ENCODE measurements at places on chromosomes 12 and 14.

- no peaks in the 10 kb centered on the region for H3K4me1 ChIP-seq
- no peak for DNase-seq
- no peak overlapping the region for H3K4me3 ChIP-seq
- H3K27me3 ChIP-seq = no peaks in the 10 kb centered on the region
Observed at GRCh38 chr12:113747017-113747416, 219.1 kb downstream of the RBM19 start.

- DNase-seq = peak; percentile 66
- H3K27me3 ChIP-seq = no peaks in the 10 kb centered on the region
- peak overlapping the region; percentile 29 for H3K27ac ChIP-seq
- no peak overlapping the region for H3K4me3 ChIP-seq
Observed at GRCh38 chr14:95314609-95315008, 5.1 kb downstream of the CLMN start.

GRCh38 chr14:82647088-82647810, 1113.6 kb upstream of the SEL1L start:
- no peaks in the 10 kb centered on the region for H3K36me3 ChIP-seq
- no peaks in the 10 kb centered on the region for H3K27me3 ChIP-seq
- H3K4me1 ChIP-seq = no peaks in the 10 kb centered on the region
- H3K27ac ChIP-seq = no peak overlapping the region

GRCh38 chr12:3655328-3655900, 97.5 kb downstream of the CRACR2A start:
- no peak overlapping the region for H3K4me3 ChIP-seq
- peak; percentile 19 for DNase-seq
- no peak overlapping the region for H3K27ac ChIP-seq
- no peaks in the 10 kb centered on the region for H3K36me3 ChIP-seq
- H3K4me1 ChIP-seq = peaks cover 3% of the 10 kb centered on the region

DNA sequence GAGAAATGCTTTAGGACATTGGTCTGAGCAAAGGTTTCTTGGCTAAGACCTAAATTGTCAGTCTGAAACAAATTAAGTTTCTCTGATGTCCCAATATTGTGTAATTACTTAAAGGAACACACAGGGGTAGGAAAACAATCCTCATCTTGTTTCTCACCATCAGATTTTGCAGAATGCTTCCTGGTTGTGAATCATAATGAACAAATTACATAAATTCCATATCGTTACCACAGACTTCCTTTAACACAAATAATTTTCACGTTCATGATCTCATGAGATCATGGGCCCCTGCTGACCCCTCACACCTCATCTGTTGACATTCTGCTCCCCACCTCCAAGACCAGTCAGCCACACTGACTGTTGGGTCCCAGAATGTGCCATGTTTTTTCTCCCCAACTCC, 194.1 kb downstream of the MON2 start:
- no peaks in the 10 kb centered on the region for H3K36me3 ChIP-seq
- H3K27ac ChIP-seq = no peak overlapping the region
- no peaks in the 10 kb centered on the region for H3K27me3 ChIP-seq
- DNase-seq = no peak
- no peak overlapping the region for H3K4me3 ChIP-seq

- H3K4me1 ChIP-seq = no peaks in the 10 kb centered on the region
- peaks cover 19% of the 10 kb centered on the region for H3K36me3 ChIP-seq
- H3K27ac ChIP-seq = no peak overlapping the region
- H3K27me3 ChIP-seq = no peaks in the 10 kb centered on the region
- DNase-seq = peak; percentile 61
- H3K4me3 ChIP-seq = no peak overlapping the region
Observed at GRCh38 chr14:103688906-103689902, 26.0 kb downstream of the XRCC3 start.

- H3K27ac ChIP-seq = peak overlapping the region; percentile 94
- H3K27me3 ChIP-seq = no peaks in the 10 kb centered on the region
- no peaks in the 10 kb centered on the region for H3K36me3 ChIP-seq
- peaks cover 15% of the 10 kb centered on the region for H3K4me1 ChIP-seq
Observed at GRCh38 chr12:57127101-57127725, 1.1 kb upstream of the LRP1 start.

- no peak overlapping the region for H3K27ac ChIP-seq
- no peak overlapping the region for H3K4me3 ChIP-seq
- DNase-seq = peak; percentile 80
- H3K36me3 ChIP-seq = no peaks in the 10 kb centered on the region
- H3K27me3 ChIP-seq = no peaks in the 10 kb centered on the region
Observed at GRCh38 chr14:80954687-80955299, 628 bp upstream of the TSHR start.

- no peak overlapping the region for H3K4me3 ChIP-seq
- no peaks in the 10 kb centered on the region for H3K36me3 ChIP-seq
- H3K27me3 ChIP-seq = no peaks in the 10 kb centered on the region
- no peak for DNase-seq
- H3K4me1 ChIP-seq = peaks cover 52% of the 10 kb centered on the region
- no peak overlapping the region for H3K27ac ChIP-seq
Observed at GRCh38 chr12:116159175-116159574, 118.3 kb downstream of the MED13L start.

- no peak overlapping the region for H3K27ac ChIP-seq
- H3K4me3 ChIP-seq = peak overlapping the region; percentile 73
- H3K27me3 ChIP-seq = no peaks in the 10 kb centered on the region
- DNase-seq = no peak
- peaks cover 14% of the 10 kb centered on the region for H3K4me1 ChIP-seq
Observed at GRCh38 chr14:104986487-104987164, 1.0 kb downstream of the CLBA1 start.

- H3K27ac ChIP-seq = no peak overlapping the region
- H3K4me1 ChIP-seq = no peaks in the 10 kb centered on the region
- H3K27me3 ChIP-seq = no peaks in the 10 kb centered on the region
Observed at GRCh38 chr14:78721756-78722480, 551.7 kb downstream of the NRXN3 start.

- DNase-seq = no peak
- H3K4me1 ChIP-seq = no peaks in the 10 kb centered on the region
- no peak overlapping the region for H3K27ac ChIP-seq
Observed at GRCh38 chr12:40618636-40619035, 73.6 kb upstream of the CNTN1 start.

DNA sequence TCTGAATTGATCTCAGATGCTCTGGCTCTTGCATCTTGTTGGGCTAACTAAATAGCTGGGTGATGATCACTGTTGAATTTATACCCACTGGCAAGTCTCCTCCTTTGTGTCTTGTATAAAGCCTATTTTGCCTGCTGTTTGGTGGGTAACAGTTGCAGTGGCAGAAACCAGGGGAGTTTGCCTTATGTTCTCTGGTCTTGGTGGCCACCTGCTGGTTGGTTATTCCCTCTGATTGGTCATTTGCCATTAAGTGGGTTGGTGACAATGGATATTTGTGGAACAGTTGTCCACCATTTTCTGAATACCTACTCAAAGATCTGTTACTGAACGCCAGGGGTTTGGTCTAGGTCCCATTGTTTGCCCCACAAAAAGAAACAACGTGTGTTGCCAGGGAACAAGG, 52.1 kb downstream of the AVPR1A start:
- H3K4me3 ChIP-seq = no peak overlapping the region
- H3K27ac ChIP-seq = no peak overlapping the region
- no peak for DNase-seq
- no peaks in the 10 kb centered on the region for H3K27me3 ChIP-seq

- no peak overlapping the region for H3K4me3 ChIP-seq
- H3K27ac ChIP-seq = no peak overlapping the region
- H3K27me3 ChIP-seq = no peaks in the 10 kb centered on the region
- no peaks in the 10 kb centered on the region for H3K36me3 ChIP-seq
Observed at GRCh38 chr12:82740129-82741000, 53.7 kb downstream of the TMTC2 start.

DNA sequence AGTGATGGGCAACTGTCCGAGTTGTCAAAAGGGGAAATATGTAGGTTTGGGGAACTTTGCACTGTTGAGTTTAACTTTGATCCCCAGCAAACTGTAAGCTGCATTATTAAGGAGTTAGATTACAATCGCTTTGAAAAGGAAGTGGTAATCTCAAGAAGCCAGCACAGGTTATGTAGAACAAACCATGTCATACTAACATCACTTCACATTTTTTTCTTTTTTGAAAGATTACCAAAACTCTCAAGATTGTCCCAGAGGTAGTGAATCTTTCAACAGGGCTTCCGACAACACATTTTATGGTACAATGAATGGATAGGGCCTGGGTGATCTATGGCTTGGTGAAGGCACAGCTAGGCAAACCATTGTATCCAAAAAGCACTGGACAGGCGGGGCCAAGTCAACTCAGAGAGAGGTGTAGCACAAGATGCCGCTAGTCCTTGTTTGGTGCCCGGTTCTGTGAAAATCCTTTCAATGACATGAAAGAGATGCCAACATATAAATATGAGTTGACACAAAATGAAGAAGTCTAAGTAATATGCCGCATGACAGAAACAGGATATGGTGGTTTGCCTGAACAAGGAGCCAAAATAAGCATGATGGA, 24.3 kb upstream of the PARP11 start:
- DNase-seq = no peak
- H3K27me3 ChIP-seq = no peaks in the 10 kb centered on the region
- no peaks in the 10 kb centered on the region for H3K36me3 ChIP-seq
- H3K4me1 ChIP-seq = no peaks in the 10 kb centered on the region
- H3K4me3 ChIP-seq = no peak overlapping the region
- H3K27ac ChIP-seq = no peak overlapping the region

DNA sequence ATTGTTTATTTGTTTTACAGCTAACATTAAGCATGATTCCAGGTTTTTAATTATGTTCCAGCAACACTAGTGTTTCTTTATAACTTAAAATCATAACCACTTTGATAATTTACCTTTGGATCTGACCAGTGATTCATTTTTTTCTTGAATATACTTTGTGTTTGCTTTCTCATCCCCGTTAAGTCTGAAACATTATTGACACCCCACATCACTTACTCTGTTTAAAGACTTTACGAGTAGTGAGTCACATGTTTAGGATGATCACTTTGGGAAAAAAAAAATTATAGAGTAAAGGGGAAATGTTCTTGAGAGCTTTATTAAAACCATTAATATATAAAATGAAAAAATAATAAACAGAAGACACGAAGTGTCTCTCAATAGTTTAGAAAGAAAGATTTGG, 132.2 kb downstream of the MON2 start:
- no peaks in the 10 kb centered on the region for H3K27me3 ChIP-seq
- peaks cover 8% of the 10 kb centered on the region for H3K4me1 ChIP-seq
- no peak overlapping the region for H3K27ac ChIP-seq

GRCh38 chr12:112788205-112788604, 3.3 kb upstream of the RPH3A start:
- H3K4me3 ChIP-seq = no peak overlapping the region
- no peak overlapping the region for H3K27ac ChIP-seq
- H3K36me3 ChIP-seq = no peaks in the 10 kb centered on the region
- no peaks in the 10 kb centered on the region for H3K4me1 ChIP-seq
- no peak for DNase-seq

DNA sequence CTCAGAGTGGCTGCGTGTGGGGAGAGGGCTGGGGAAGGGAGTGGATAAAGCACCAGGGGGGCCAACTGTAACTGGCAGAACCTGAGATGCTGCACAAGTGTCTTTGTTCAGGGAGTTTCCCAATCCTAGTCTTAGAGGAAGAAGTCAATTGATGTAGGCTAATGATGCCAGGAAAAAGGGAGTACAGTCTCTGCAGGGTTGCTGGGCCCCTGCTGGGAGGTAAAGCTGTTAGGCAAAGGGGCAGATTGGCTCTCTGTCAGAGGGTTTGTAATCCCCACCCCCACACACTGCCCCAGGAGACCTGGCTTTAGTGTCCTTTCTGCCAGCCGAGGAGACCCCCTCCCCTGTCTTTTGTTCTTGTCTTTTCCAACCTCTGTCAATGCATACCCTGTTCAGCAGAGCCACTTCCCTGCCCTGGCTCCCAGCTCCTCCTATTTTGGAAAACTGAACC, 178.4 kb downstream of the KCNA5 start:
- no peaks in the 10 kb centered on the region for H3K36me3 ChIP-seq
- H3K27me3 ChIP-seq = no peaks in the 10 kb centered on the region
- no peak overlapping the region for H3K4me3 ChIP-seq
- H3K27ac ChIP-seq = no peak overlapping the region
- no peak for DNase-seq

GRCh38 chr14:94174604-94175010, 485 bp downstream of the PPP4R4 start:
- no peaks in the 10 kb centered on the region for H3K36me3 ChIP-seq
- H3K27ac ChIP-seq = peak overlapping the region; percentile 11
- H3K27me3 ChIP-seq = peaks cover 13% of the 10 kb centered on the region
- H3K4me3 ChIP-seq = peak overlapping the region; percentile 53
- H3K4me1 ChIP-seq = peaks cover 22% of the 10 kb centered on the region
- DNase-seq = no peak

DNA sequence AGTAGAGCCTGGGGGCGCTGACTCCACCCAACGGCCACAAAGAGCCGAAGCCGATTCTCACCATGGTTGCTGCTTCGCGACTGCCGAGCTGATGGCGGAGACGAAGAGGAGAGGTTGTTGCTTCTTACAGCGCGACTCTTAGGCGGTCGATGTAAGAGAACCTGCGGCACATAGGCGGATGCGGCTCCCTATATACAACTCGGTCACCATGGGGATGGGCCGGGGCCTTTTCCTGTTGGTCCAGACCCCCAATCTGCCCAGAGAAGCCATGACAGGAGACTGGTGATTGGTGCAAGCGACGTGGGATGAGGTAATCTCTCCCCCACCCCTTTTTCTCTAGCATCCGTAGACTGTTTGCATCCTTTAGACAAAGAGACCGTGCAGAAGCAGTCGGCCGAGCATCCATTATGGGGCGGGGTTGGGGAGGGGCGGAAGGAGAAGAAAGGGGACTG, at the start of gene TUBA1A:
TSS of gene TUBA1A (minus strand) at position 165 of the 452 bp plus-strand sequence. CDS start at position 64, 101 bp downstream.
- peaks cover 2% of the 10 kb centered on the region for H3K36me3 ChIP-seq
- no peaks in the 10 kb centered on the region for H3K27me3 ChIP-seq
- H3K4me1 ChIP-seq = peaks cover 5% of the 10 kb centered on the region
- peak; percentile 83 for DNase-seq

- no peaks in the 10 kb centered on the region for H3K27me3 ChIP-seq
- DNase-seq = no peak
- no peak overlapping the region for H3K27ac ChIP-seq
- H3K4me1 ChIP-seq = no peaks in the 10 kb centered on the region
- H3K4me3 ChIP-seq = no peak overlapping the region
Observed at GRCh38 chr12:115485503-115485902, 792.0 kb downstream of the MED13L start.

GRCh38 chr12:85405781-85406522, 125.9 kb downstream of the ALX1 start:
- no peak for DNase-seq
- no peaks in the 10 kb centered on the region for H3K36me3 ChIP-seq
- H3K4me1 ChIP-seq = no peaks in the 10 kb centered on the region
- no peak overlapping the region for H3K27ac ChIP-seq
- H3K4me3 ChIP-seq = no peak overlapping the region
- no peaks in the 10 kb centered on the region for H3K27me3 ChIP-seq

GRCh38 chr12:66739940-66740651, 61.2 kb upstream of the GRIP1 start:
- H3K27me3 ChIP-seq = no peaks in the 10 kb centered on the region
- no peak overlapping the region for H3K4me3 ChIP-seq
- H3K27ac ChIP-seq = no peak overlapping the region
- DNase-seq = no peak
- no peaks in the 10 kb centered on the region for H3K36me3 ChIP-seq

- no peak overlapping the region for H3K27ac ChIP-seq
- DNase-seq = no peak
- no peak overlapping the region for H3K4me3 ChIP-seq
- H3K27me3 ChIP-seq = no peaks in the 10 kb centered on the region
- H3K4me1 ChIP-seq = no peaks in the 10 kb centered on the region
Observed at GRCh38 chr12:6106218-6106617, 18.3 kb downstream of the VWF start.

- H3K4me1 ChIP-seq = no peaks in the 10 kb centered on the region
- DNase-seq = peak; percentile 66
- no peak overlapping the region for H3K27ac ChIP-seq
Observed at GRCh38 chr12:113002155-113002554, 23.8 kb downstream of the OAS2 start.

GRCh38 chr12:87344699-87345098, 684.5 kb downstream of the C12orf50 start:
- H3K36me3 ChIP-seq = no peaks in the 10 kb centered on the region
- no peak overlapping the region for H3K4me3 ChIP-seq
- no peak overlapping the region for H3K27ac ChIP-seq
- DNase-seq = no peak
- H3K4me1 ChIP-seq = no peaks in the 10 kb centered on the region
